ENCODE measurements at places on chromosomes 4 and X.

DNA sequence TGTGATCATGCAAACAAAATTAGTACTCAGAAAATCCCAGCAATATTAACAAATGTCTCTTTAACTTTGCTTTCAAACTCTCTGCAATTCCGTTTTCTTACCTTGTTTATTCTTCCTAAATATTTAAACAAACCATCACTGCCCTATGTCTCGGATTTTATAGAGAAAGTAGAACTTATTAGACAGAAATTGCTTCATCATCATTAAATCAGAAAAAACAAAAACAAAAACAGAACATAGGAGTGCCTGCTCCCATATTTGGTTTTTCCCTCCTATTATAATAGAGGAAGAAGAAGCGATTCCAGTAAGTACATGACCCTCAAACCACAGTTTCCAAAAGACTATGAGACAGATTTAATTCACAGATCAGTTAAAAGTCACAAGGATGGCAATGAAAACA, 1228.0 kb downstream of the RPA4 start:
- DNase-seq, result no peak

DNA sequence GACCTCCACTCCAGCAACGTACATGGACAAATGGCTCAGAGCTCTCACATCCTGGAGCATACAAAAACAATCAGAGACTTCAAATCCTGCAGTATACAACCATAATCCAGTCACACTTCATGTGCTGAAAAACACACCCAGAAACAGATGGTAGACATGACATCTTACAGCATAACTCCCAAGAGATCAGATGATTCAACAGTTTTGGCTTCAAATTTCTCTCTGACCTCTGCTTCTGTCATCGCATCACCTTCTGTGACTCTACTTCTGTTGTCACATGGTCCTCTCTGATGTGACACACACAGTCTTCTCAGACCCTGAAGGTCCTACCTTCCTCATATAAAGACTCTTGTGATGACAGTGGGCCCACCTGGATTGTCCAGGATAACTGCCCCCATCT, 18.5 kb downstream of the SUV39H1 start:
- DNase-seq, result no peak

DNA sequence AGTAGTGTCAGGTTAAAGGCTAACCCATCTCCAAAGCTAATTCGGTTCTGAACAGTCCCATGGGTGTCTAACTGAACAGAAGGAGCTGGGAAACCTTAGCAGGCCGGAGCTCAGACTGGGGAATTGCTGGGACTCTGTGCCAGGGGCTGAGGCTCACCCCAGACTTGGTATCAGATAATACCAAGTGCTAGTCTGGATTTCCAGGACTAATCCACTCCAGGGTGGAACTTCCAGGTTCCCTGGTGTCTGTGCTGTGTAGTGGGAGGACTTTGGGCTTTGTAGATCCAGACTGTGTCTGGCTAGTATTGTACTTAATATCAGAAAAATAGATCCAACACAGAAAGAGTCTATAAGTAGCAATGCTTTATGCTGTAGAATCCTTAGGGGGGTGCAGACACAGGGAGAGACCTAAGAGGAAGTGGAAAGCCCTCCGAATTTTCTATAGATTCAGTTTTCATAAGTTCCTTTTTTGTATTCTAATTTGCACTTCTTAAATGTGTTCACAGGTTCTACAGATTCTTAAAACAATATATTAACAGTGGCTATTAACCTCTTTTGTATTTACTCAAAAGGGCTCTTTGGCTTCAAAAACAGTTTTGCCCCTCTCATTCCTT, 4.1 kb downstream of the ZNF827 start:
- DNase-seq, result no peak

DNA sequence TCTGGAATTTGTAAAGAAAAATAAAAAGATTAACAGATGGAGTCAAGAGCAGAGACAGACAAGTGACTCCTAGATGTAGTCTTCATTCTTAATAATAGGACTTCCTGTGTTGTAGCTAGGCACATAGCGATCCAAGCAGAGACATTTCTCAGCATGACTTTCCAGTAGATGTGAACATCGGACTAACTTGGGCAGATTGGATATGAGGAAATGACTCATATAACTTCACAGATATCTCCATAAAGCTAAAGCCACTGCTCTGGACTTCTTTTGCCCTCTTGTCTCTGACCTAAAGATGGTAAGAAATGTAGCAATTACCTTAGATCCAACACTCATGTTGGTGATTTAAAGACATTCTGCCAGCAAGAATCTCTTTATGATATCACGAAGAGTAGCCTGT, 131.7 kb downstream of the EPHA5 start:
- no peak for DNase-seq

DNA sequence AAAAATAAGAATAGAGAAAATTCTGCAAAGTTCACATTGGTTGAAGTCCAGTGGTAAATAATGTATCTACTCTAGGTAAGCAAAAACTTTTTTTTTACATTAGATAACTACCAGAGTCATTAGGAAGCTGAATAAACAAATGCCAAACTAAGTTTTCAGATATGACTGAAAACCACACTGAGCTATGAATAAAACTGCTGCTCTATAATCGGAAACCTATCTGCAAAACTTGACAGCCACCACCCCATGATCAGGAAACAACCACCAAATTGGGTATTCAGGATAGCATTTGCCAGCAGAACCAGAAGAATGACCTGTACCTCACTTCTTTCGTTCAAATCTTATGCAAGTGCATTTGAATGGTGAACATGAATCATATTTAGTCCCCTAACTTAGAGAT, 173.0 kb upstream of the TET2 start:
- DNase-seq, result no peak

- DNase-seq, result no peak
Measured at GRCh38 chrX:137926090-137926489, 360.2 kb downstream of the ZIC3 start.

DNA sequence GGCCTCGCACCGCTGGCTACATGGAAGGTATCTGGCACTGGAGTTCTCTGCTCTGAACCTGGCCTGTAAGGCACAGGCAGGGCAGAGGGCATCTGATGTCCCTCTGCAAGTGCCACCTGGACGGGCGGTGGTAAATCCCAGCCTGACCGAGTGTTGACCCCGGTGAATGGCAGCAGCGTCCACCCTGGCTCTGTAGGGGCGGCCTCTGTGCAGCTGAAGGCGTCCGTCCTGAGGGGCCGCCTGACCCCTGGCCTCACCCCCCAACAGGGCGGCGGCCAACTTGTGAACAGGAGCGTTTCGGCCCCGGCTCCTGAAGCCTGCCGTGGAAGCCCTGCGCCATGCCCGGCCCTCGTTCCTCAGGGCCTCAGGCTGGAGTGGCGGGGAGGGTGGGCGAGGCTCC, 51.4 kb downstream of the CPZ start:
- DNase-seq, result no peak

GRCh38 chr4:1288786-1289185, 905 bp upstream of the MAEA start:
- DNase-seq, result no peak

- DNase-seq, result no peak
Measured at GRCh38 chr4:15894921-15895916, 43.3 kb downstream of the FGFBP1 start.

DNA sequence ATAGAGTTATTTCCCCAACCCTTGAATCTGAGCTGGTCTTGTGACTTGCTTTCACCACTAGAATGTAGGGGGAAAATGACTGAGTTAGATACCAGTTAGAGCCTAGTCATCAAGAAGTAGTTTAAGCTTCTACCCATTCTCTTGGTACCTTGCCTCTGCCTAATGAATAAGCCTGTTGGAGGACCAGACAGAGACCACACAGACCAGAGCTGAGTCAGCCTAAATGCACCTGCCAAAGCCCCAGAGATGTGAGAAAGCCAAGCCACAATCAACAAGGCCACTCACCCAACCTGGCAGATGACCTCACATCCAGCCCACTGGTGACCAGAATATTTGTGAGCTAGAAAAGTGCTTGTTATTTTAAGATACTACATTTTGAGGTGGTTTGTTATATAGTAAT, 85.2 kb upstream of the DCLK2 start:
- no peak for DNase-seq

DNA sequence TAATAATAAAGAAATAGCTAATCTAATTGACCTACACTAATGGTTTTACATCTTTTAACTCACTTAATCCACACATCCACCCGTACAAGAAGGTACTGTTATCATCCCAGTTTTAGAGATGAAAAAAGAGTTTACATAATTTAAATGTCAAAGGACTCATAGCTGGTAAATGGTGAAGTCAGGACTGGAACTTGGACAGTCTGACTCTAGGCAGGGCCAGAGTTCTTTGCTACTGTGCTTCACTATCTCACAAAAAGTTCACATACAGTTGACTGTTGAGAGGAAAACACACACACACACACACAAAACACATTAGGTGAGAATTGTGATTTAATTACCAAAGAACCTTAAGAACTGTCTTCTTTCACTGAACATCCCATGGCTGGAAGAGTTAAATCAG, 71.2 kb upstream of the PRSS48 start:
- no peak for DNase-seq

DNA sequence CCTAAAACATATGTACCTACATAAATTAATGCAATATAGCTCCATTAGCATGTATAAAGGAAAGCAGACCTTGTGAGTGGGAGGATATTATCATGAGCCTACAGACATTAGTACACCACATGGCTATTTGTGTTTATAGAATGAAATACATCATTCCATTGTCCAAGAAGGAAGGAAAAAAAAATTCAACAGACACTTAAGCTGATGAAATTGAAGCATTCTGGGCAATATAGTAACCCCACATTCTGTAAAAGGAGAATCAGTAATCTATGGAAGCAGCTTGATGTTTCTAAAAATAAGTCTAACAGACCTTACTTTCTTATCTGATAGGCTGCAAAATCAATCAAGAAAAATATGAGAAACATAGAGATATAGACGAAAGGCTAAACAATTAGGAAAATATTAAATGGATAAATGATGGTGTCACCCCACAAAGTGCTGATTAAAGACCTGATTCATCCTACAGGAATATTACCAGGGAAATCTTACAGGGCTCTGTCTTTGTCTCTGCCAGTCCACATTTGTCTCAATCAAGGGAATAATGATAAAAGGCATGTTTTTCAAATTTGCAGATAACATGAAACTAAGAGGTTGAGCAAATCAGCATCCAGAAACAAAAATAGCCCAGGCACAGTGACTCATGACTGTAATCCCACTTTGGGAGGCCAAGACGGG, 76.8 kb downstream of the COMMD8 start:
- no peak for DNase-seq

DNA sequence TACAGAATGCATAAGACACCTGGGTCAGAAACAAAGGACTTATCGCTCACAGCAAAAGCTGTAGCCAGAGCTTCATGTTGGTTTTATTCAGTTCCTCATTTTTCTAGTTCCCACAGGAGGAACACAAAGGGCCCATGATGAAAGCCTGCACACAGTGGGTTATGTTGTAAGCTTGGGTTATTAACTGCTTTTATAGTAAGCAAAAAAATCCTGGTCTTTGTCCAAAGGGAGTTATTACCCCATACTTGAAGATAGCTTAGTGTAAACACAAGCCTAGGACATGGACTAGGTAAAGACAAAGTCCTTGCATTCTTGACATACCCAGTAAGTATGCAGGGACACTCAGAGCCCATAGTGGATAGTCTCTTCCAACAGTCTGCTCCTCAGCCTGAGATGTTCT, 11.7 kb downstream of the BBS12 start:
- no peak for DNase-seq

DNA sequence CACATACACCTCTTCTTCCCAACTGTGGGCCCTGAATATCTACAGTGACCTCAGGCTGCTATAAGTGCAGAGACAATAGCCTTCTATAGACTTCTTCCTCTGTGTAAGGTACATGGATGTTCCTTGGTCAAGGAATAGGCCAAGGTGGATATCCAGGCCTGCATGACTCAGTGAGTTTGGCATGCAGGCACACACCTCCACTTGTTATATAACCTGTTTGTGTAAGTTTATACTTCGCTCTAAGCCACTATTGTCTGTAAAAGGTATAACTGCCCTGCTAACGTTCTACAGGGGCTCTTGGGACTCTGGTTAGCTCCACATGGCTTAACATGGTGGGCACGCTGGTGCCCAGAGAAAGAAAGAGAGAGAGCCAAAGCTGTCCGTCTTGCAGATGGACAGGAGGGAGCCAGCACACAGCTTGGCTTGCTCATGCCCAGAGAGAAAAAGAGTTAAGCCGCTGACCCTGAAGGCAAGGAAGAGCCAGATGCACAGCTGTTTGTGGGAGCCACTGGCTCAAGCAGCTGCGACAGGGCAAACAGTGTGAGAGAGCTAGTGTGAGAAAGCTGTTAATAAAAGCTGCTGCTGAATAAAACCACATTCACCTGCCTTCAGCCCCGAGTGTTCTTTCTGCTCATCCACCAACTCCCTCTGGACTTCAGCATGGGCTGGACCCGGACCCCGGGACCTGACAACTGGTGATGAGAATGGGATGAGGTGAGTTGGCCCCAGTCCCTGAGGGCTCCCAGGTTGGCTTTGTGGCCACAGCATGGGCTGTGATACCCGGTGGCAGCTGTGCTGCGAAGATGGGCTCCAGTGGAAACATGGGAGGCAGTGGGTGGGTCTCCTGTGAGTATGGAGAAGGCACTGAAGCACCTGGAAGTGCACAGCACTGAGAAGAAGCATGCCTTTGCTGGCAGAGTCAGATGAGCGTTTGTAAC, 44.5 kb upstream of the ZBTB33 start:
- DNase-seq, result no peak

- DNase-seq, result no peak
Measured at GRCh38 chr4:75596061-75596460, 34.3 kb downstream of the CDKL2 start.

- no peak for DNase-seq
Measured at GRCh38 chr4:39054497-39054896, 7.5 kb upstream of the KLHL5 start.

GRCh38 chrX:118975831-118976598, 1.6 kb downstream of the LONRF3 start:
- peak; percentile 56 for DNase-seq

- DNase-seq, result no peak
Measured at GRCh38 chr4:884259-884658, 47.9 kb downstream of the GAK start.

GRCh38 chr4:175373031-175373430, 439.0 kb downstream of the GPM6A start:
- DNase-seq, result no peak
